ENCODE measurements at places on chromosomes 2 and 18.

- H3K4me3 ChIP-seq: no peak overlapping the region
- no peaks in the 10 kb centered on the region for H3K36me3 ChIP-seq
- H3K4me1 ChIP-seq: no peaks in the 10 kb centered on the region
- no peak overlapping the region for H3K27ac ChIP-seq
These were observed 78.0 kb upstream of the PNPT1 start for GRCh38 chr2:55771612-55772011.

DNA sequence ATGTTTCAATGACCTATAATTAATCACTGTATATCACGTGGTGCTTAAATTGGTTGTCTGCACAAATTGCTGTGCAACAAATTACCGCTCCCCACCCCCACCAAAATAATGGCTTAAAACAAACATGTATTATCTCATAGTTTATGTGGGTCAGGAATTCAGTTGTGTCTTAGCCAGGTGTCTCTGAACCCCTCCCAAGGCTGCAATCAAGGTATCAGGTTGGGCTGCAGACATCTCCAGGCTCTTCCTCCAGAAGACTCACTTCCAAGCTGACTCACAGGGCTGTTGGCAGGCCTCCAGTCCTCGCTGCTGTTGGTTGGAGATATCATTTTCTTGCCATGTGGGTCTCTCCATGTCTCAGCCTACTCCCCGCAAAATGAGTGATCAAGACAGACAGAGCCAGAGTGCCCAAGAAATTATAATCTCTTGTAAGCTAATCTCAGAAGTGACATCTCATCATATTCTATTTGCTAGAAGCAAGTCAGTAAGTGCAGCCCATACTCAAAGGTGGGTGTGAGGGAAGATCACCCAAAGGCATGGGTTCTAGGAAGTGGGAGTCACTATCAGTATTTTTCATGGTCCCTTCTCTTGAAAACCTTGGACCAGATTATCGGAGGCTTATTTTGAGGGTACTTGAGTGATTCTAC, 38.4 kb downstream of the SPC25 start:
- H3K27me3 ChIP-seq: no peaks in the 10 kb centered on the region
- no peaks in the 10 kb centered on the region for H3K4me1 ChIP-seq
- H3K4me3 ChIP-seq: no peak overlapping the region
- H3K27ac ChIP-seq: no peak overlapping the region
- DNase-seq: peak; percentile 19

DNA sequence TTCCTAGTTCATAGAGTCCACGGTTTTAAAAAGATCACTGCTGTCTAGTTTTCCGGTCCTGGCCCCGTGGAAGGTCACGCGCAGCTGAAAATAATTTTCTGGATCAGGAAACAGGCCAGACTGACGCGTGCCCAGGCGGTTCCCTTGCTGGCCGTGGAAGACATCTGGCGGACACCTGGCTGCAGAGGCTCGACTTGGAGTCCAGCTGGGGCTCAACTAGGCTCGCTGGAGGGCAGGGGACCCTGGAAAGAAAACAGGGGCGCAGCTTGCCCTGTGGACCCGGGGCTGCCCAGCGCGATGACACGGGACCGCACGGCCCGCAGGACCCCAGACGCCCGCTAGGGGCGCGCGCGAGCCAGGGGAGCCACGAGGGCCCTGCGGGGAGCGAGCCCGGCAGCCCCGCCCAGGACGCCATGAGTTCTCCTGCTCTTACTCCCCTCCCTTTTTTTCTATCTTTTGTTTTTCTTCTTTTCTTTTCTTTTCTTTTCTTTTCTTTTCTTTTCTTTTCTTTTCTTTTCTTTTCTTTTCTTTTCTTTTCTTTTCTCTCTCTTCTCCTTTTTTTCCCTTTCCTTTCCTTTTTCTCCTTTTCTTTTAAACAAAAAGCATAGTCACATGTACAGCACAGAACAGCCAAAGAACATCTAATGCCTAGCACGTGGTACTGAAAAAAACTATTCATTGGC, 43.2 kb upstream of the UBE2F start:
- peaks cover 16% of the 10 kb centered on the region for H3K27me3 ChIP-seq
- H3K4me1 ChIP-seq: peaks cover 10% of the 10 kb centered on the region
- no peak overlapping the region for H3K4me3 ChIP-seq
- no peaks in the 10 kb centered on the region for H3K36me3 ChIP-seq

GRCh38 chr2:120940726-120941256, 205.1 kb downstream of the GLI2 start:
- peaks cover 3% of the 10 kb centered on the region for H3K36me3 ChIP-seq
- H3K4me1 ChIP-seq: peaks cover 42% of the 10 kb centered on the region
- DNase-seq: no peak
- H3K4me3 ChIP-seq: no peak overlapping the region

GRCh38 chr18:75010278-75010677, 198.7 kb downstream of the PTGR3 start:
- no peak overlapping the region for H3K4me3 ChIP-seq
- no peaks in the 10 kb centered on the region for H3K27me3 ChIP-seq
- H3K4me1 ChIP-seq: peaks cover 3% of the 10 kb centered on the region
- peak; percentile 68 for DNase-seq

GRCh38 chr18:8448130-8448529, 161.1 kb upstream of the RAB12 start:
- DNase-seq: no peak
- H3K27me3 ChIP-seq: no peaks in the 10 kb centered on the region
- H3K27ac ChIP-seq: no peak overlapping the region
- H3K36me3 ChIP-seq: no peaks in the 10 kb centered on the region
- H3K4me3 ChIP-seq: no peak overlapping the region
- H3K4me1 ChIP-seq: no peaks in the 10 kb centered on the region
